ENCODE measurements at places on chromosomes 2 and 18. TPM values are rescaled to one million over a fixed set of nuclear protein-coding genes. Genes with fewer than 3 reads are reported as not detected.

DNA sequence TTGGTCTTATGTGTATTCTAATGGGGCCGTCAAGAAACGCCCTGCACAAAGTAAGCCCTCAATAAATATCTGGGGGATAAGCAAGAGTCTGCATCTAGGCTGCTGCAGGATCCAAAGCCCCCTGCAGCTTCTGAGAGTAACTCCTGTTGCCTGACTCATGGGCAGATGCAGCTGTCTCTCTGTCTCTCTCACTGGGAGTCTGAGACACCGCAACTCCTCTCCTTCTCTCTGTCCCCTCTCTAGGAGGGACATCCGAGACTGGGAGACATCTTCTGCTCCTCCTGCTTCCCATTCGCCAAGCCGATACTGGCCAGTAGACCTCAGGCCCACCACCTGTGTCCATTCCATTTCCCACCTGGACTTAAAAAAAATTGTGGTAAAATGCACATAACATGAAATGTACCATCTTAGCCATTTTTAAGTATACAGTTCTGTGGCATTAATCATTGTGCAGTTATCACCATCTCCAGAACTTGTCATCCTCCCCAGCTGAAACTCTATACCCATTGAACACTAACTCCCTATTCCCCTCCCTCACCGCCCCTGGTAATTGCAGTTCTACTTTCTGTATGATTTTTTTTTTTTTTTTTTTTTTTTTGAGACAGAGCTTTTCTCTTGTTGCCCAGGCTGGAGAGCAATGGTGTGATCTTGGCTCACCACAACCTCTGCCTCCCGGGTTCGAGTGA, 20.1 kb downstream of the DYSF start:
- DNase-seq: no peak

DNA sequence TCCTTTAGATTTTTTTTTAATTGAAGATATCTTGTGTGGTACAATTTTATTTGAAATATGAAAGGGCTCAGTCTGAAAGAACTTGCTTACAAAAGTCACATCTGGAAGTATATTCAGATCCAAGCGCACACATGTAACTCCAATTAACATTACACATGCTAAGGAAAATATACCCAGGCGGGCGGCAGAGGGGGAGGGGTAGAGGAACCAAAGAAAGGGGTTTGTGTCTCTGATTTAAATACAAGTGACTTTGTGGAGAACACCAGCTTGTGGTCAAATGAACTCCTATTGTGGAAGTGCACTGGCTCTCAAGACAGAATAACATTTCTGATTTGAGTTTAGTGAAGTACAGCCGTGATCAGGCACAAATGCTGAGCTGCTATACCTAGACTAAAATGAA, 280.2 kb upstream of the SOX11 start:
- DNase-seq: no peak

Gene WNT10A
- total RNA-seq: not detected

- DNase-seq: no peak
Observed at GRCh38 chr18:703213-703967, 9.0 kb downstream of the ENOSF1 start.

DNA sequence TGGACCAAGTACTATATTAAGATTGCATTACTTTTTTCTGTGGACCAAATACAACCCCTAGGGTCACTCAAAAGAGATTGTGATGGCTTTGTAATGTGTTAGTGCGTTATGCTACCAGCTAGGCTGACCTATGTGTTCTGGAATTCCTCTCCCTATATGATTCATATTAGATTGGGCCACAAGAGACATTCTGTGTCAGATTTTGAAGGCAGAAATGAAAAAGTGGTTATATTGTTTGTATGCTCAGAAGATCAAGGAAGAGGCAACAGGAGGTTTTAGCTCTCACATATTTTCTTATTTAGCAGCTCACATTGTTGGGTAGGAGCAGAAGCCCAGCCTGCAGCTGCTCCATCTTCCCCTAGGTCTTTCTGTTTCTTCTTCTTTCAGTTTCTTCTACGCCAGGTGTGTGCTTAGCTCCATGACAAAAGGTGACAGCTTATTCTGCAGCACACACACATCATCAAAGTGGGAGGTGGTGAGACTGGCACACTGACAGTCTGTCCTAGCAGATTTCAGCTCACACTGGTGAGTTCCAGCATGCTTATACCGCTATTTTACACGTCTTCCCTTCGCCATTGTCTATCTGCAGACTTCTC, 156.8 kb upstream of the UBE2E3 start:
- no peak for DNase-seq

Gene NEMP2
- 7.1 TPM for total RNA-seq

DNA sequence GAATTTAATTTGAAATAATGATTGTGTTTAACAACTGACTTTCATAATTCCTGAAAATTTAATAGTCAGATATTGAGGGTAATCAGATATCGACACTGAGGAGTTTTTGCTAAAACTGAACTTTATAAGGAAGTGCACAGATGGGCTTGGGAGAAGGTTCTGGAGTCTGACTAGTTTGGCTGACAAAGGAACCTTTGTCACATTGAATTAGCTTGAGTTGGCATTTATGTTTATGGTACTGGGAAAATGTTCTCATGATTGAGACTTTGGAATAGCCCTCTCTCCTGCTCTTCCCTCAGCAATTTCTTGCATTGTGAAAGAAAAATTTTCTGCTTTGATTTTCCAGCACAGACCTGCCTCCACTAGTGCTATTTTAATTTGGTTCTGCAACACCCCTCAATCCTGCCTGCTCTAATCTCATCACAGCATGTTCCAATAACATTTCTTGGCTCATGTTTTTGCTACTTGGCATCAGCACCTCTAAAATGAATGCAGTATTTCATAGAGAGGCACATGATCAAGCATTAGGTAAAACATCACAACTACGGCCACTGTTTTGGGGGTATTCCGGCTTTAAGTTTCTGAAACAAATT, 133.9 kb upstream of the FSHR start:
- DNase-seq: no peak

- no peak for DNase-seq
Observed at GRCh38 chr2:128735296-128735960, 416.8 kb upstream of the HS6ST1 start.

DNA sequence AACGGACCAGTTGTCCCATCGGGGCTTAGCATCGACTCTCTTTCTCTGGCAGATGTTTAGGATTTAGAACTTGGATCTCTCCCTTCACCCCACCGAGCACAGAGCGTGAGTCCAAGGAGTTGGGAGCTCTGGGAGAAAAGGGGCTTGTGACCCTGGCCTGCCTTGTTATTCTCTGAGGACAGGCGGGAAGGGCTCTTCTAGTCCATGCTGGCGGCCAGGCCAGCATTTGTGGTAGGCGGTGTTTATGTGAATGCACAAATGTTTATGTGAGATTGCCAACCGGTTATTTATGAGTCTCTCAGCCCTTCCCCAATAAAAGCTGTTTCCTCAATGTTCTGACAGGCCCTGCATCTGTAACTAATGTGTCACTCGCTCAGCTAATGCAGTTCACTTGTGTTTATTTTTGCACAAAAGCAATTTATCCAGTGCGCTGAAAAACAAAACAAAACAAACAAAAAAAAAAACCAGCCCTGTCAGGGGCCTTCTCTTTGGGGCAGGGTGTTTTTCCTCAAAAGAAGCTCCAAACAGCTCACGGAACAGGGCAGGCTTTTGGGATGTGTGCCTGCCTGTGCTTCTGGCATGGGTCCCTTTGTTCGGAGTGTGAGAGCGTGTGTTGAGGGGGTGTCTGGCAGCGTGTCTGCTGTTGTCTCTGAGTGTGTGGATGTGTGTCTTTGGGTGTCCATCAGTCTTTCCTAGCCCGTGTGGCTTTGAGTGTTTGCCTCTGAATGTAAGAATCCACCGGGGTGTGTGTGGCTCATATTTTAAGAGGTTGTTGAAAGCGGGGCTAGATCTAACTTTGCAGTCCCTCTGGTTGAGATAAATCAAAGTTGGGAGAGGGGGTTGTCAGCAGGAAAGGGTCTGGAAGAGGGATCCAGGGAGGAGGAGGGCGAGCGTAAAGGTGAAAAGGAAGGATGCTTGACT, 52.8 kb upstream of the HAAO start:
- peak; percentile 83 for DNase-seq

DNA sequence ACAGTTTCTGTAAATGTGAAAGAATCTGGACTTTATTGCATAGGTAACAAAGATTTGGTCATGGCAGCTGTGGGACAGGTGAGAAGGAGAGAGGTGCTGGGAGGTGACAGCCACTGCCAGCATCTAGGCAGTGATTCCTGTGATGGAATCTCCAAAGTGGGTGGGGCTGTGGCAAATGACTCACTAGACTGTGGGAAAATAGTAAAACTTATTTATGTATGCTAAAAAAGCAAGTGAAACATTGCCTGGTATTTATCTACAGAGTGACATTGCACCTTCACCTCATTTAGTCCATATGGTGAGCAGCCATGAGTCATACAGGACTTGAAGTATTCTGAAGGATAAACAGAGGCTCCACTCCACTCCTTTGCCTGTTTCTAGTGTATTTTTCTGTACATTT, 145.3 kb upstream of the MEX3C start:
- DNase-seq: no peak

DNA sequence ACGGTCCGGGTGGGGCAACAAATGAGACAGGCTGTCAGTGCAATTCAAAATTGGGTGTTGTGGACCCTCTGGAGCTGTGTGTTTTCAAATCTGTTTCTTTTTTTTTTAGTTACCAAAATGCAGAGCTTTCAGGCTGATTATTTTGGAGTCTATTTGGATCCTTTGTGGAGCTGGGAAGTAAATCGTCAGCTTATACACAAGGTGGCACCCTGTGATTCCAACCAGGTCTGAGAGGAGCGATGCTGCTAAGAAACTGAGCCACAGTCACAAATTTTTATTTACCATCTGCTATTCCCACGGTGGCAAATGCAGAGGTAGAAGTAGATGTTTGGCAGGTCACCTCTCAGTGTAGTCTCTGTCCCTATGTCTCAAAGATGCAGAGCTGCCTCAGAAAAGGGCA, 3.8 kb upstream of the EPC2 start:
- DNase-seq: no peak

- no peak for DNase-seq
Observed at GRCh38 chr2:193774166-193774565, 1579.4 kb upstream of the TMEFF2 start.

Gene CROCC2
- not detected for total RNA-seq

Gene FEV
- not detected for total RNA-seq

DNA sequence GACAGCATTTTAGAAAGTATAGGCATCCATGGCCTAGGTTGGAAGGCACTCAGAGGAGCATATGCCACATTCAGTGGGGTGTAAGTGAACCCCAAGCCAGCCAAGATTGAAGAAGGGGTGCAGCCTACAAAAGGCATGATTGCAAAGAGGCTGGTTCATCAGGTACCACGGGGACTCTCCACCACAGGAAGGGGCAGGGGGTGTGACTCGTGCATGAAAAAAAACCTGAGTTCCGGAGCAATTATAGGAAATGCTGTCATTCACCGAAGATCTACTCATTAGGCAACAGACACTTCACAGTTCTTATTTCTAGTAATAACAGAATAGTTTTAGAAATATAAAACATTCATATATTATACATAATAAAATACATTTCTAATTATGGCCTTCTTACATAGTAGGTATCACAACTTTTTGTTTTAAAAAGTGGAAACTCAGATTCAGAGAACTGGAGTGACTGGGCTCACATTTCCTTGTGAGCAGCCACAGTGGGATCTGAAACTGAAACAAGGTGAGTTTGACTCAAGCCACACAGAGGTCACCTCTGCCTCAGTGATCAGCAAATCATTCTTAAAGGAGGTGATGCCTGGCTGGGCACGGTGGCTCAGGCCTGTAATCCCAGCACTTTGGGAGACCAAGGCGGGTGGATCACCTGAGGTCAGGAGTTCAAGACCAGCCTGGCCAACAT, 188.4 kb upstream of the GYPC start:
- DNase-seq: no peak

GRCh38 chr2:217437290-217437870, 565.4 kb downstream of the TNS1 start:
- DNase-seq: peak; percentile 25

GRCh38 chr2:38465789-38466127, 88.7 kb upstream of the ATL2 start:
- DNase-seq: no peak

- no peak for DNase-seq
Observed at GRCh38 chr2:144464730-144465129, 55.2 kb downstream of the ZEB2 start.

DNA sequence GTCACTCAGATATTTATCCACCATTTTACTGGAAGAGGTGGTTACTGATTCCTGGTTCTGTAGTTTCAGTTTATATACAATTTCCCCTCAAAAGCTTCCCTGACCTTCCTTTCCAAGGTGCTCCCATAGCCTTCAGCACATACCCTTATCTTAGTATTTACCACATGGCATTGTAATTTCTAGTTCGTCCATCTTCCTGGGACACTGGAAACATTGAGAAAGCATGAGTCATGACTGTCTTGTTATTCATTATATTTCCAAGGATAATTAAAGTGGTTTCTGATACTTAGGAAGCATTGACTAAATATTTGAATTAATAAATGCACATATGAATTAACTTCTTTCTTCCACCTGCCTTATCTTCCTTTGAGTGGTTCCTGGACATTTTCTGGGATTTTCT, 203.8 kb downstream of the ETAA1 start:
- DNase-seq: no peak

DNA sequence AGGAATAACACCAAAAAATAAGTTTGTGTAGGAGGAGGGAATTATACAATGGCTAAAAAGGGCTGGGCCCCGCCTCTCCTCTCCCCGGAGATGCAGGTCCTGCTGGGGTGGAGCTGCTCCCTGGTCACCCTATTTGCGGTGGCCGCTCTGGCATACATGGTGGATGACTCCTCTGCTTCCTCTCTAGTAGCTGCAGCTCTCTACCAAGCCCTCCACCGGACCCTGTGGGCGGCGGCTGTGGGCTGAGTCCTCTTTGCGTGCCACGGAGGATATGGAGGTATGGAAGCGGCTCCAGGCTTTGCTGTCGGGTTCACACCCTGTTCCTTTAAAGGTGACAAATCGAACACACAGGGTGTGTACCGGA, 77.1 kb upstream of the SEC11C start:
- DNase-seq: no peak

DNA sequence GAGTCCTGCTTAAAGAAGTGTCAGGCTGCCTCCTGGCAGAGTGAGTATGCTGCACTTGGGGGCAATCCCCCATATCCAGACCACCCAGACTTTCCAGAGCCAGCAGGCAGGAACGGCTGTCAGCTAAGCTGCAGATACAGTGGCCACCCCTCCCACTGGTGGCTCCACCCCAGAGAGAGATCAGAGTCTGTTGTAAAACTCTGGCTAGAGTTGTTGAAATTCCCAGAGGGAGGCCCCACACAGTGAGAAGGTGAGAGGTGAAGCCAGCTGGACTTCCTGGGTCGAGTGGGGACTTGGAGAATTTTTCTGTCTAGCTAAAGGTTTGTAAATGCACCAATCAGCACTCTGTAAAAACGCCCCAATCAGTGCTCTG, 533.8 kb upstream of the ACVR2A start:
- no peak for DNase-seq

Data from right cardiac atrium (tissue), 5 donors.